SJSA1 (cell line): ENCODE measurements at places on chromosomes 13 and 19.

DNA sequence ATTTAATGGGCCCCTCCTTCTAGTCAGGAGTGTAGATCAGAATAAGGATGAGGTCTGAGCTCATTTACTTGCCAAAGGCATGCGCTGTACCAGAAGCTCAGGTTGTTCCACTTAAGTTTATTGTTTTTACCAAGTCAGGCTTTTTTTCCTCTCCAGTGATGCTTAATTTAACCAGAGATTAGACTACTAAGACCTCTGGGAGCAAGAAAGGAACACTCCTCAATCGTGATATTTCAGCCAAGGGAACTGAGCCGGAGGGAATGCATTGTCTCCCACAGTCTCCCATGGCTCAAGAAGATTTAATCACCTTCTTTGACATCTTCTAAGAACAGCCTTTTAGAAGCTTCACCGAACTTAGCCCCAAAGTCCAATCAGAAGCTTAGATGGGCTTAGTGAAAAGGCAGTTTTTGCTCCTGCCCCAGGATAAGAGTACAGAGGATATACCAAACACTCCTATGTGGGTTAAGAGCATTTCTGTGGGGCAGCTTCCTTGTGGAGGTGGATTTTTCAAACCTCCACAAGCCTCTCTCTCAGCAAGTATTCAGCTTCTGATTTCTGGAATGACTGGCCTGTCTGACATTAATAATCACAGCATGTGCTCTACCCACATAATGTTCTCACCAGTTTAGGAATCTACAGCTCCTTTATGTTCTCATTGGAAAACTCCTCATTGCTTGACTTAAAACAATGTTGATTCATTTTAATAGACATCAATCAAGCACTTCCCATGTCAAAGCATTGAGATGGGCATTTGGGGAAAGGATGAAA is 322.7 kb downstream of the SUCLA2 start:
- DNase-seq: no peak

- DNase-seq: no peak
These were observed 376.7 kb downstream of the LIG4 start for GRCh38 chr13:107838588-107839161.

DNA sequence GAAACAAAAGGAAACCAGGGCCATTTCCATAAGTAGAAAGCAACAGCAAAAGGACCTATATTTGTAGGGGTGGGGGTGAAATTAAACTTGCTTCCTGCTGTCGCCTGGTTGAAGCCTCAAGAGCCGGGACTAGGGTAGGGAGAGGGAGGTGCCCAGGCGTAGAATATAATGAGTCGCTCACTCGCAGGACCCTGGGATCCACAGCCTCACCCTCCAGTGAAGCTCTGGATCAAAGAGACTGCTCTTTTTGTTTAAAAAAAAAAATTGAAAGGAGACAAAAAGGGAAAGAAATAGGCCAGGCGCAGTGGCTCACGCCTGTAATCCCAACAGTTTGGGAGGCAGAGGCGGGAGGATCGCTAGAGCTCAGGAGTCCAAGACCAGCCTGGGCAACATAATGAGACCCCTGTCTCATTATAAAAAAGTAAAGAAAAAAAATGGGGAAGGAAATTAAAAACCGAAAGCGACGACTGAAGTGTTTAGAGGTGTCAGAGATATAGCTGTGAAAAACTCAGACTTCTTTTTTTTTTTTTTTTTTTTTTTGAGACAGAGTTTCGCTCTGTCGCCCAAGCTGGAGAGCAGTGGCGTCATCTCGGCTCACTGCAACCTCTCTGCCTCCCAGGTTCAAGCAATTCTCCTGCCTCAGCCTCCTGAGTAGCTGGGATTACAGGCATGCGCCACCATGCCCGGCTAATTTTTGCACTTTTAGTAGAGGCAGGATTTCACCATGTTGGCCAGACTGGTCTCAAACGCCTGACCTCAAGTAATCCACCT is 10.9 kb upstream of the ADGRE5 start:
- DNase-seq: no peak

GRCh38 chr13:91154558-91155353 is 192.7 kb upstream of the MIR17HG start:
- no peak for DNase-seq

- DNase-seq: no peak
These were observed 2358.5 kb upstream of the PCDH20 start for GRCh38 chr13:63774133-63774532.

DNA sequence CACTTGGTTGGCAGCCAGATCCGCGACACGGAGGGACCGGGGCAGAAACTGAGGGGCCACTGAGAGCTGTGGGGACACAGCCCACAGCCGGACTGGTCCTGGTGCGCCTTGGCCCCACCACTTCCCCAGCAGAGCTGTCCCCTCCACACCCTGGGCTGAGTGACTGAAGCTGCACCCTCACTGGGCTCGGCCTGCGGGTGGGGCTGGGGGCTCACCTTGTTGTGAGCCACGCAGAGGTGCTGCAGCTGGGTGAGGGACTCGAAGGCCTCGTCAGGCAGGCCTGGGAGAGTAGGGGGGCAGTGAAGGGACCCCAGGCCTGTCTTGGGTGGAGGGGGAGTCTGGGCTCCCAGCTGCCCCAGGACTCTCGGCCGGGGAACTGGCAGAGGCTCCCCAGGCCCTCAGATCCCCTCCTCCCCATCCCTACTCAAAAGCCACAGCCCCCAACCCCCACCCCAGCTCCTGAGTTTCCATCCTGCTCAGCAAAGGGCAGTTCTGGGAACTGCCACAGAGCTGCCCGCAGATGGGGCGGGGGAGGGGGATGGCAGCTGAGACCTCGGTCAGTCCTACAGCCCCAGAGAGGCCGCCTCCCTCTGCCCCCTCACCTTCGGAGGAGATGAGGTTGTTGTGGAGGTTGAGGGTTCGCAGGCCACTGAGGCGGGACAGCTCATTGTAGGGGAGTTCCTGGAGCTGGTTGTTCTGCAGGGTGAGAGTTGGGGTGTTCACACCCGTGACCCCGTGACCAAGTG is 2.3 kb downstream of the PODNL1 start:
- no peak for DNase-seq
